Lower leg skin (tissue), 4 donors: ENCODE measurements at places on chromosomes 7 and 10. TPM values are rescaled to one million over a fixed set of nuclear protein-coding genes. Genes with fewer than 3 reads are reported as not detected.

GRCh38 chr7:2849941-2850766 is 6.0 kb upstream of the GNA12 start:
- no peak for DNase-seq

GRCh38 chr7:1537535-1538412 is 7.3 kb downstream of the MAFK start:
- peak; percentile 85 for DNase-seq

The KIAA1217 gene
- total RNA-seq, result 60.5 TPM

The TCF7L2 gene
- total RNA-seq, result 5.6 TPM

DNA sequence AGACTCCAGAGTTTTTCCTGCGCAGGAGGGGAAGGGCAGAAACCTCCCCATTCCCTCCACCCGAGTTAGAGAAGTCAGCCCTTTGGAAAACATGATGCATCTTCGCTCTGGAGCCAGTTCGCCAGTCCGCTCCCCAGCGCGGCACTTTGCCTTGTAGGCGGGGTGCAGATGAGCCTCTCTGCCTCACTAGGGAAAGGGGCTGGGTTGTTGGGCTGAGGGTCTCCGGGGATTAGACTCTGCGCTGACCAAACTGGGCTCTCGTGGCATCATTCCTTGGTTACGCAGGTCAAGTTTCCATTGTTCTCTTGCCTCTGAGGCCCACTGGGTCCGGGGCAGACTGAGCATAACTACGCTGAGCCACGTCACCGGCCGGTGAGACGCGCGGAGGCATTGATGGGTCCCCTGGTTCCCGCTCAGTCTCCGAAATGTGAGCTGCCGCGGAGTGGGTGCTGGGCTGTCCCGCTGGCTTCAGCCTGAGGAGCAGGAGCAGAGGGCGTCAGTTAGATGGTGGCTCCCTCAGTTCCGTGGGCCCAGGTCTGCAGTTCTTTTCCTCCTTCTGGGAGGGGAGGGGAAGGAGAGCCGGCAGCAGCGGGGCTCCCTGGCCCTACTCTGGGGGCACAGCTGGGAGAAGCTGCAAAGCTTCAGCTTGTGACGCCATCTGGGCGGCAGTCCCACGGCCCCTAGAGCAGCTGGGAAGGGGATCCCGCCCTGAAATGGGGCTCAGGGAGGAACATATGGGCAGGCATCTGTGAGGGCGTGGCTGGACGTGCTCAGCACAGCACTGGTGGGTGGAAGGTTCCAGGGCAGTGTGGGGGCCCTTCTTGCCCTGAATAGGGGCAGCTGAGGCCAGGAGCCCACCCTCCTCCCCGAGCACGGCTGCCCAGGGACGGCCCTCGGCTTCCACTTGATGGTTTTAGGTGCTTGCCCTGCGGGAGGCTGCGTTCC is 121.3 kb upstream of the BTBD16 start:
- no peak for DNase-seq

DNA sequence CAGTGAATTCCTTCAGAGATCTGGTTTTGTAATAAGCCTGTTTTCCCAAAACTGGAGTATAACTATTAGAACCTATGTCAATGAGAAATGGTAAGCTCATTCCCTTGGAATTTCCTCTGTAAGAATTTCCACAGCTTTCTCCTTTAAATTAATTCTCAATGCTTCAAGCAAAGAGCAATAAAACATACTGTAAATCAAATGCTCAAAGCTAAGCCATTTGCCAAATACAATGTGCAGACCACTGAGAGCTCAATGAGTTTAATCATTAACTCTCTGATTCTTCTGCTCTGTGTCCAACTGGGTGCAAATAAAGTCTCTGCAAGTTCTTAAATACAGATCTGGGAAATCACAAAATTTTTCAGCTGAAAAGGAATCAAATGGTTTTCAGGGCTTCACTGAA is 227.6 kb upstream of the IMMP2L start:
- DNase-seq, result no peak

- DNase-seq, result no peak
Observed at GRCh38 chr7:133429371-133429770, 176.5 kb downstream of the EXOC4 start.

GRCh38 chr10:93897070-93897780 is 3.4 kb downstream of the SLC35G1 start:
- no peak for DNase-seq

DNA sequence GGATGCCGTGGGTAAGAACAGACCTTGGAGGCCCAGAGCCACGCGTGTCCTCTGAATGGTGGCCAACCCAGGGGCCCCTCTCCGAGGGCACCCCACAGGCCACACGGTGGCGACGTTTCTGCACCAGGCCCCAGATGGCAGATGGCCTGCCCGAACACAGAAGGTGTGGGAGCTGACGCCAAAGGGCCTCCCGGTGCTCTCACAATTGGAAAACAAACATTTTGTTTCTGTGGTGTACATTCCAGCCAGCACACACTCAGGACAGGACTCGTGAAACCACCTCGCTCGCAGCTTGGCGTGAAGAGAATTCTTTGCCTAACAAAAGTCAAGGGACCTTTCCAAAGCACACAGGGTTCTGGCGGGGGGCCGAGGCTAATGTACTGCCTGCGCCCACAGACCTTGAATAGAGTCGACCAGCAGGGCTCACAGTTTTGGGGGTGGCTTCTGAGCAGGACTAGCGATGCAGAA is 112.1 kb downstream of the FAM53B start:
- DNase-seq, result no peak
